NCI-H2081 treated with DMSO at 0.1 percent for 48 hours (cell line): ENCODE measurements at places on chromosomes 7 and 10.

- DNase-seq: no peak
These were observed 5.1 kb upstream of the ADAM8 start for GRCh38 chr10:133281628-133282372.

DNA sequence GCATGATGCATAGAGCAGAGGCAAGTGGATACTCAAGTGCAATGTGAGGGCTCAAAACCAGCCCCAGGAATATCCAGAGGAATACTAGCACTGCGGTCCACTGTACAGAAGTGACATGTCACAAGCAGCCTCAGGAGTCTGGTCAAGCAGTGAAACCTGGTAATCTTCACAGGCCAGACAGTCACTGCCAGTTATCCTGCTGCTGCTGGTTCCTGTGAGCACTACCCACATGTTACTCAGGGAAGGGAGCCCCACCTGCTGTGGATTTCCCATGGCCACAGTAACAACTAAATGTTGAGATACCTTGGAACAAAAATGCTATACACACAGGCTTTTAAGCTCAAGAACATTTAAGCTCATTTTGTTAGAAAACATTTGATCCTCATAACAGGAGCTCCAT, 103.0 kb downstream of the RNF133 start:
- DNase-seq: no peak

- DNase-seq: no peak
These were observed 6.0 kb downstream of the IL15RA start for GRCh38 chr10:5971315-5971832.

DNA sequence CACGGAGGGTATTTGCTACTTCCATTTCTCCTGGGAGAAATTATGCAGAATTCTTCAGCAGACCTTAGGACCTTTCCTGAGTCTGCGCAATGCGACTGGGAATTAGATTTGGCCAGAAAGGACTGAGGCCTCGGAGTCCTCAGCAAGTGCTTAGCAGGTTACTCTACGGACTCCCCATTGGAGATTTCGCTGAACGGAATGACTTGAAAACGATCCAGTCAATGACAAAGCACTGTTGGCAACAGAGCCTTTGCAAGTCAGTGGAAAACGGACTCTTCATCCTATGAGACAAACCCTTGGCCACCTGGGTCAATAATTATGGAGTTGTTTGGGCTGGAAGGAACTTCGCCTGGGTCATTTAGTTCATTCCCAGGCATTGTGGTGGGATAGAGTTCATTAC, 107.4 kb downstream of the FAM204A start:
- DNase-seq: no peak

DNA sequence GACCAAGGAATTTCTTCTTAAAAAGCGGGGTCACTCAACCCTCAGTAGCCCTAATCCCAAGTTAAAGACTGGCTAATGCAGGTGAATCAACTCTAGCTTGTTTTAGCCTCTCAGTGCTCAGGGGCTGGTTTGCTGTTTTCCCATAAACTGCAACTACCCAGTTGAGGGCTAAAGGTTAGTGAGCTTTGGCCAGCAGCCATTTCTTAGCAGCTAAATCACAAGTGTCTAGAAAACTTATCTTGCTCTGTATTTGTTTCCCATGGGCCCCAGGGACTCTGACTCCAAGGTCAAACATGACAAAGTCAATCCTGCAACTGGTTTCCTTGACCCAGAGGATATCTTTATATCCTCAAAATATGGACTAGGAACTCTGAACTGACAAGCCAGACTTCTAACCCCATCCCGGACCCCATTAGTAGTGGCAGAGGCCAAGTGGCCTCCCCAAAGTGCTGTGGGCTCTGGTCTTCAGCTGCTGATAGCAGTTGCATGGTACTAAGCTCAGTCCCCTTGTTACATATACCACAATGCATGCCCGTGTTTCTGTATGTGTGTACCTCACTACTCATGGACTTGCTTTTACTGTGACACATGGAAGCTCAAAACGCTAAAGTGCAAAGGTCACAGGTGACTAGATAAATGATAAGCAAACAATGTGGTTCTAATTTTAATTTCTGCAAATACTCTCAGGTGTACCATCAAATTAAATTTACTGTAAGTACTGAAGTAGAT, 793.0 kb upstream of the IGFBP3 start:
- DNase-seq: no peak

DNA sequence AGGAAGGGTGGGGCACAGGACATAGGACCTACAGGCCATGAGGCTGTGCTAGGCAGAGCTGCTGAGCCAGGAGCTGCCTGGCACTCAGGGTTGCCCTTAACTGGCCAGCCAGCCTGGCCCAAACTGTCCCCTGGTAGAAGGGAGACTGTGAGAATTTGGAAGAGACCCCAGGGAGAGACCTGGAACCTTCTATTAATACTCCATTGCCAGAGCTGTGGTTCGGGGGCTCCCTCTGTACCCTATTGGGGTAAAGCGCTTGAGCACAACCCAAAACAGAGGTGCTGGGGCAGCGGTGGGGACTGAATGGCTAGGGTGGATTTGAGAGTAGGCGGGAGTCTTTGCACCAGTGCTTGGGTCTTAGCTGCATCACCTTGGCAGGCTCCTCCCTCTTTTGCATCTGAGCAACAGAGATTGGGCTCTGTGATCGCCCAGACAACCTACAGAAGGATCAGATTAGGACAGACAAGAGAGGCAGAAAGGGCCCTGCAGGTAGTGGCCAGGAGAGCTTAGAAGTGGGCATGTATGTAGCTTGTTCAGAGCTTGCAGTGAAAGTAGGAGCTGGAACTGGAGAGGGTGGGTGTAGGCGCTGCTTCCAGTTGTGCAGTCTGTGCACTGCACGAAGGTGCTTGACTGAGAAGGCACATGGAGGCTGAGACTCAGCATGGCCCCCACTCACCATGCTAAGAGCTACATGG, 53.3 kb downstream of the ADCYAP1R1 start:
- no peak for DNase-seq

DNA sequence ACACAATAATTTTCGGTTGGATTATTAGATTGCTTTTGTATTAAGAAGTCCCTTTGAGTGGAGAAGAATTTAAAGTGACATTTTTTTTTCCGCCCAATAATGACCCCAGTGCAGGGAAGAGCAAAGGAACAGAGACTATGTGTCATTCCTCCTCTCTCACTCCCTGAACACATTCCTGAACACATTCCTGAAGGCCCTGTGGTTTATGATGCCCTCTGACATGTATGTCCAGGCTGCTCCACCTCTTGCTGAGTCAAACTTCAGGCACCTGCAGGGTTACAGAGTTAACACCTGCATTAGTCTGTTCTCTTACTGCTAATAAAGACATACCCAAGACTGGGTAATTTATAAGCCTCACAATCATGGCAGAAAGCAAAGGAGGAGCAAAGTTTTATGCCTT, 704.0 kb upstream of the LRRN3 start:
- DNase-seq: no peak

GRCh38 chr7:24980534-24981170, 674 bp upstream of the OSBPL3 start:
- no peak for DNase-seq

GRCh38 chr10:124249196-124249595, 155.8 kb upstream of the CHST15 start:
- DNase-seq: no peak

DNA sequence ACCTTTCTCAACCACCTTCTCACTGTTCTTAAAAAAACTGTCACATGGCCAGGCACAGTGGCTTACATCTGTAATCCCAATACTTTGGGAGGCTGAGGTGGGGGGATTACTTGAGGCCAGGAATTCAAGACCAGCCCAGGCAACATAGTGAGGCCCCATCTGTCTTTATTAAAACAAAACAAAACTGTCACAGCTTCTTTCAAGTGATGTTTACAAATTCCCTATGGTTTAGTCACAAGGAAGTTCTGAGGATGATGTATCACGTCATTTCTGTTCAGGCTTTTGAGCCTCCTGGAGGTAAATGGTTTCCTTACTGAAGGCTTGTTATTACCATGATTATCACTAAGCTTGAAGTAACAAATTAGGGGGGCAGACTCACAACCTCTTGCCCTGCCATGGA, 186.2 kb downstream of the CFTR start:
- no peak for DNase-seq
